ENCODE measurements at places on chromosomes 6 and 20.
A peak's percentile ranks its signal among the peaks of the same experiment; 100 is the strongest.

GRCh38 chr20:8082989-8083388 is 49.1 kb upstream of the PLCB1 start:
- DNase-seq: no peak

GRCh38 chr6:8982668-8983067 is 547.3 kb upstream of the SLC35B3 start:
- no peak for DNase-seq

GRCh38 chr6:68468244-68468884 is 166.7 kb upstream of the ADGRB3 start:
- DNase-seq: no peak

- DNase-seq: no peak
Observed at GRCh38 chr6:143253586-143253985, 192.9 kb downstream of the AIG1 start.

- no peak for DNase-seq
Observed at GRCh38 chr20:32028647-32029372, 18.6 kb downstream of the CCM2L start.

DNA sequence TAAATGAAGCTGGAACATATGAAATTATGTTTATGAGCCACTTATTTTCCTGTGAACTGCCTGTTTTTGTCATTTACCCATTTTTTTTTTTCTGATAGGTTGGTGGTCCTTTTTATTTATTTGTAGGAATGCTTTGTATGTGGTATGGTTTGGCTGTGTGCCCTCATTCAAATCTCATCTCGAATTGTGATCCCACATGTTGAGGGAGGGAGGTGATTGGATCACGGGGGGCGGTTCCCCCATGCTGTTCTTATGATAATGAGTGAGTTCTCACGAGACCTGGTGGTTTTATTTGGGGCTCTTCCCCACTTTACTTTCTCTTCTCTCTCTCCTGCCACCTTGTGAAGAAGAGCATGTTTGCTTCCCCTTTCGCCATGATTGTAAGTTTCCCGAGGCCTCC is 77.3 kb downstream of the CDH26 start:
- DNase-seq: no peak

DNA sequence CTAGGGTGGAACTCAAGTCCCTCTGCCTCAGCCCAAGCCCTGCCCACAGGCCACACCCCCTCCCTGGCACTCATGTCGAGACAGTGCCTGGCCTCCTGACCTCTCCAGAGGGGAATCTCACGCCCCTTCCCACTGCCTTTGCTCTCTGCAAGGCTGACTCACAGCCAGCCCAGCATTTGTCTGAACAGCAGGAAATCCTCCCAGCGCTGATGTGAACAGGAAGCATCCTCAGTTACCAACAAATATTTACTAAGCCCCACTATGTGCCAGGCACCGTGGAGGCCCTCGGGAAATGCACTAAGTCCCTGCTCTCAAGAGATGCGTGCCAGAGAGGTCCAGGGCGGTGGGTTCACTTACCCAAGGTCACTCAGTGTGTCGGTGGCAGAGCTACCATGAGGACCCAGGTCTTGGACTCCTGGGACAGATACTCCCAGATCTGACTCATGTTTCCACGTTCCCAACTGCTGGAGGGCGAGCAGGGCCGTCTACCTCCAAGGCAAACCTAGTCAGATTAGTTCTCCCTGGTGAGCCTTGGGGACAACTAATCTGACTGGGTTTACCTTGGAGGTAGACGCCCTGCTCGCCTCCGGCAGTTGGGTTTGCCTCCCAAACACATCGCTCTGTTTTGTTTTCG is 7.8 kb downstream of the ADA start:
- peak; percentile 30 for DNase-seq

GRCh38 chr6:40456390-40457013 is 130.7 kb downstream of the LRFN2 start:
- DNase-seq: no peak

DNA sequence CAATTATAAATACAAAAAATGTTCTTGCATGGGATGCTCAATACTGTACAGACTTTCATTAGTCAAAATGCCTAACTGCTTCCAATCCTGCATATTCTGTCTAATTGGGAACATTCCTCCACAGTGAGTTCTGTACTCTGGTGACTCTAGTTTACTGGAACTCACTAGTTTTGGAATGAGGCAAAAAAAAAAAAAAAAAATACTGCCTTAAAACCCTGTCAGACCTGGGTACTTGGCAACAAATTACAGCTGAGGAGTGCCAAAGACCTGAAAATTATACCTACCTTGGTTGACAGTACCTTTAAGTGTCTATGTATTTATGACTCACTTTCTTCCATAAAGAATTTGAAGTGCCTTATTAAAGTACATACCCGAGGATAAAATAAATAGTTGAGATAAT is 276.7 kb downstream of the FARS2 start:
- DNase-seq: no peak

GRCh38 chr6:168908887-168909286 is 344.8 kb downstream of the THBS2 start:
- no peak for DNase-seq

DNA sequence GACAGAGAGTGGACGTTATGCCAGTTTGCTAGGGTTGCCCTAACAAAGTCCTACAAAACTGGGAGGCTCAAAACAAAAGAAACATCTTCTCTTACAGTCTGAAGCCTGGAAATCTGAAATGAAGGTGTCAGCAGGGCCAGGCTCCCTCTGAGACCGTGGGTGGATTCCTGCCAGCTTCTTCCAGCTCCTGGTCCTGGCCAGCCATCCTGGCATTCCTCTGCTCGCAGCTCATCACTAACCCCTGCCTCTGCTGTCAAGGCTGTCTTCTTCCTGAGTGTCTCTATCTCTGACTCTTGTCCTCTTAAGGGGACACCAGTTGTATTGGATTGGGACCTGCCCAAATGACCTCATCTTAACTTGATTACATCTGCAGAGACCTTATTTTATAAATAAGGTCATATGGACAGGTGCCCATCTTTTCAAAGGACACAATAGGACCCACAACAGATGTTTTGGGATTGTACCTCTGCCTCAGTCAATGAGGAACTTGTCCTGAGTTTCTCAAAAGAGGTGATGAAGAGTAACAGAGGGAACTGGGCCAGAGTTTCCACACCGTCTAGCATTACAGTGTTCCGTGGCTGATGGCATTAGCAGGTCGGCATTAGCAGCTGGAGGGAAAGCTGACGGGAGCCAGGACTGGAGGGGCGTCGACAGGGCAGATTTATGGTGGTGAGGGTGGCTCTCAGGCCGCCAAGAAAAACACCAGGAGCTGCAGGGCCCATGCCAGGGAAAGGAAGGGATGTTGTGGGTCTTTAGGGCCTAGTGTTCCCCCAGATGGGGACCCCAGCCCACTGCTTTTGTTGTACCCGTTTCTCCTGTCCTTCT is 157.3 kb downstream of the TBXT start:
- DNase-seq: no peak

- no peak for DNase-seq
Observed at GRCh38 chr6:50845499-50846143, 26.9 kb downstream of the TFAP2B start.

DNA sequence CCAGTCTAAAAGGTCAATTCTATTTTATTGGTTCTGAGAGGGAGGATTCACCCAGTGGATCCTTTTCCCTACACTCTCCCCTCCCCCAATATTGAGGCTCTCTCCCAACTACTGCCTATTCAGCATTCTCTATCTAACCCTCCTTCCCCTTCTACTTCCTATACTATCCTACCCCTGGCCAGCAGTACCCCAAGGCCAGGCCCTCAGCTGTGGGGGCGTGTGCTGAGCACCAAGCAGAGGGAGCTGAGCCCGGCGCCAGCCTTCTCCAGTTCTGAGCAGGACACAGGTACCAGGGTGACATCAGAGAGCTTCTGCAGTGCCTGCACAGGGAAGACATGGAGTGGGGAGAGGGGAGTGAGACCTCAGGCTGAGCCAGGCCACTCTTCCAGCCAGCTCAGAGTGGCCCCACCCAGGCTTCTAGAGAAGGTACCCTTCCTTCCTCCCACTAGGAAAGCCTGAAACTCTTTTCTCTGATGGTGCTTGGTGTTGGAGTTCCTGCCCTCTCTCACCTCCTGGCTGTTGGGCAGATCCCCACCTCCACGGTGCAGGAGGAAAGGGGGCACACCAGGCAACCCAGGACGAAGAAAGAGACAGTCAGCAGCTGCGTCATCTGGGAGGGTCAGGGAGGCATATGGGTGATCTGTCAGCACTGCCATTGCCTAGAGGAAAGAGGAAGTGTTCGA is 1.9 kb downstream of the DDAH2 start:
- DNase-seq: no peak

DNA sequence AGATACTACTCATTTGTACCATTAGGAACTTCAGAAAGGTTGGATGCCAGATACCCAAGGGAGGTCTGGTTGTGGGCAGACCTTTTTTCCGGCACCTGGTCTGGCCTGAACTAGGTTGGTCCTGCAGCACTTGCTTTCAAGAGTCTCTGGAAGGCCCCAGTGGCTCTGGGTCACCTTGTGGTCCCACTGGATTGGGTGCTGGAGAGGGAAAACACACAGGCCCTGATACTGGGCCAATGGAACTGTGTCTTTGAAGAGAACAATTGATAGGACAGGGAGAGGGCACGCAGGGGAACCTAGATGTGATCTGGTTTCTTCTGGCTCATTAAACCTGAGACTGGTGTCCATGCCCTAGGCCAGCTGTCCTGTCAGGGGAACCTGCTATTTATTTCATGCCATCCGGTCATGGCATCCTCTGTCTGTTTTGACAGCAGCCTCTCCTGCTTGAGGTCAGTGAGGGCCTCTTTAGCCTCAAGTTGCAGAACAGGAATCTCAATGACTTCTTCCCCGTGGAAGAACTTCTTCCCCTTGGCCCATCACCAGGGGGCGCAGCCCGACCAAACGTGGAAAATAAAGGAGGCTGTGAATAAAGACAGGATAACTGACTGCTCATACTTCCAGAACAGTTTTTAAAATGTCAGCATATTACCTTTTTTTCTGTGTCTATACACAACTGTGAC is 25.0 kb downstream of the TAF8 start:
- peak; percentile 89 for DNase-seq

DNA sequence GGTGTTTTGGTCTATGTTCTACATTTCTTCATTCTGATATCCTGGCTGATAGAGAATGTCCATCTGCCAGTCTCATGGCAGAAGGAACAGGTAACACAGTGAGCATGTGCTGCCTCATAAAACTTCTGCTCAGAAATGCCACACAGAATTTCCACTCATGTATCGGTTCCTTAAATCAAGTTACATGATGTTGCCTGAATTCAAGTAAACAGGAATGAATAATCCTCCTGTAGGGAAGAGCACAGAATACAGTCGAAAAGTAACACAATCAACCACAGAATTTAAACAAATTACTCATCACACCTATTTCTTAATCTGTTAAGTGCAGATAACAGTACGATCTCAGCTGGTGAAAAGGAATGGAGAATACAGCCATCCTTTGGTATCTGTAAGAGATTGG is 74.7 kb downstream of the FAM217A start:
- no peak for DNase-seq

GRCh38 chr6:131954775-131955107 is 3.6 kb upstream of the CCN2 start:
- peak; percentile 63 for DNase-seq

DNA sequence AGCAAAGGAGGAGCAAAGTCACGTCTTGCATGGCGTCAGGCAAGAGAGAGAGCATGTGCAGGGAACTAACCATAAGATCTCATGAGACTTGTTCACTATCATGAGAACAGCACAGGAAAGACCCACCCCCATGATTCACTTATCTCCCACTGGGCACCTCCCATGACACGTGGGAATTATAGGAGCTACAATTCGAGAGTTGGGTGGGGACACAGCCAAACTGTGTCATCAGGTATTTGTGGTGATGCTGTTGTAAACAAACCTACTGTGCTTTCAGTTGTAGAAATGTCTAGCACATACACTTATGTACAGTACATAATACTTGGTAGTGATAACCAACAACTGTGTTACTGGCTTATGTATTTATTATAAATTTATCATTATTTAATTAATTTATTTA is 128.3 kb downstream of the UTRN start:
- DNase-seq: no peak

DNA sequence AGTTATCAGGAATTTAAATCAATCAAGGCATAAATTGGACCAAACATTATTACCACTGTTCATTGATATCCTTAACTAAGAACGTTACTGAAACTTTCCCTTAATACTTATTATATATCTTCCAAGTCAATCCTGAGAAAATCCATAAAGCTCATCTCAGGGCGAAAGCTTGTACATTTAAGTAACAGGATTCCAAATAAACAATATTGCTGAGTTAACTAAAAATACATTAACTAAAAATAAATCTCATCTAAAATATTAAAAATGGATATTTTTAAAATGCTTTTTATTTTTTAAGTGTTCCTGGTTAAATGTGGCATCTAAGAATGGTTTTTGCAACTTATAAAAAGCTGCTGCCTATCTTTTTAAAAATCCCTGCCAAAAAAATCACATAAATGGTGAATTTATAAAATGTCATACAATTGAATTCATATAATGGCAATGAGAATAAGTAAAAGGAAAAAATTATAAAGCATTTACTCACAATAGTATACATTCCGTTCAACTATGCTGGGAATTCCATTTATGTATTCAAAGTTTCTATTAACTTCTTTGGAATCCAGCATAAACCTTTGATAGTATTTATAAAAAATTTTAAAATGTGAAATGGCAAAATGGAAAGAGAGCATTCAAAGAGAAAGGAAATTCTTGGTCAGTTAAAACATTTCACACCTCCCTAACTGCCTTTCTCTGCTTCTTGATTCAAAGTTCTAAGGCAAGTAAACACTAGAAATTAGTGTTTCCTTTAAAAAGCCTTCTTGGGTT is 20.8 kb upstream of the GMDS start:
- DNase-seq: no peak

- DNase-seq: no peak
Observed at GRCh38 chr6:154981079-154981870, 13.8 kb upstream of the TIAM2 start.

DNA sequence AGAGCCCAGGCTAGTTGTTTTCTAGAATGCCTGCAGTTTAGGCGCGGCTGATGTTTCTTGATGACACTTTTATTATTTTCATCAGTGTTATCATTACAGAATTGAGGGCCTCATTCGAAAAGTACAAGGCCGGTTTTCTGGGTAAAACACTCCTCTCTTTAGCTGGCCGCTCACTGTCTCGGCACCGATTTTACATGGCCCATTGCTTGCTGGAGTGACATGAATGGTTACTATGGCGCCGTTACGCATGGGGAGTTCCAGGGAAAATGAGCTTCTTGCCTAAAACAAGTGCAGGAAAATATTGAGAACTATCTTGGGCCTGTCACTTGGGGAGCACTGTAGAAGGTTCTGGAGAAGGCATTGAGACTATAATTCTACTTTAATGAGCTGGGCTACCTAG is 317.8 kb downstream of the CDH4 start:
- DNase-seq: no peak

DNA sequence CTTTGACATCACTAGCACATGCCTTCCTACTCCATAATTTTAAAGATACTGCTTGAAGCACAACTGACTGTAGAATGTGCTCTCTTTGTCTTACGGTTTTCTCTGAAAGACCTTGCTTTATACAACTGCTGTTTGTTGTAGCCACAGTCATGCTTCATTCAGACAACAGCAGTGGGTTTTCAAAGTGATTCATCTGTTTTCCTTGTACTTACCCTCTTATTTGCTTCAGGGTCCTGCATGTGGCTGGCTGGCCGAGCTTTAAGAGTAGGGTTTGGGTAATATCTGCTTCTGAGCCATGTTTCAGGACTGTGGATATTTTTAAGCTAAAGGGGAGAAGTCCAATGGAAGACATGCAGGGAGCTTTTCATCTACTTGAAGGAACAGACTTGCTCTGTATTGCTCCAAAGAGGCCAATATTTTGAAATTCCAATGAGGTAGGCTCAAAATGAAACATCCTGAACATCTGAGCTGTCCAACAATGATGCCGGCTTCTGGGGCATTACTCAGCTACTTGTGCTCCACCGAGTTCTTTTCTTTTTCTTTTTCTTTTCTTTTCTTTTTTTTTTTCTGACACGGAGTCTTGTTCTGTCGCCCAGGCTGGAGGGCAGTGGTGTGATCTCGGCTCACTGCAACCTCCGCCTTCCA is 160.2 kb upstream of the SGK1 start:
- DNase-seq: peak; percentile 65

Data from COLO829 (cell line).